CD4-positive, alpha-beta T cell treated with Interleukin-17A for 4 hours (primary cell): ENCODE measurements at places on chromosomes 11 and 22.

DNA sequence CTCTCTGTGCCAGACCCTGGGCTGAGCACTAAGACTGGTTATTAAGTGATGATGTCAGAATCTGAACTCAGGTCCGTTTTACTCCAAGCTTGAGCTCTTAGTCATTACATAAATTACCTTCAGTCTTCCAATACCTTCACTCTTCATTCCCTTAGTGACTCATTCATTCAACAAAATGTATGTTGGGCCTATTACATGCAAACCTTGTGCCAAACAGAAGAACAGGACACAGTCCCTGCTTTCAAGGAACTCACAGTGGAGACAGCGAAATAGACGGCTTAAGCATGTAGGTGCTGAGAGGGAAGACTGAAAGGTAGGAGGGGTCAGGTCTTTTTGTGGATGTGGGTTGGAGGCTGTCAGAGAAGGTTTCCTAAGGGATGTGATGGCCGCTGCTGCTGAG, 3.3 kb downstream of the KCTD14 start:
- no peak for DNase-seq

DNA sequence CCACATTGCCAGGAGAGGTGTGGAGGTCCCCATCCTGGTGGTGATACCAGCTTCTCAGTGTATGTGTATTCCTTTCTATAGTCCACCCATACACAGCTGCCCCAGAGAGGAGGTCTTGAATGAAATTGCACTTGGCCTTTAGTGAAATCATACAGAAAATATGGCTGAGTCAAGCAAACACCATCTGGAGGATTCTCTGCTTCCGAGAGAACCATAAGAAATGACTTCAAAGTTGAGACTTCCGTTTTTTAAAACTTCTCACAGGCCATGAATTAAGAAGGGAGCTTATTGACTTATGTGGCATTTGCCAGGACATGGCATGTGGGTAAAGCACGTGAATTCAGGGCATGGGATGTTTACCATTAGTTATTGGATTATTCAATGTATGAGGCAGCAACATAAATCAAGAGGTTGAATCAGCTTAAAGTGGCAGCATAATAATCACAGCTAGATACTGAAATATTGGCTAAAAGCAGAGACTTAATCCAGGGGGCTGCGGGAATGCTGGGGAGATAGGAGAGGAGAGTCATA, 119.1 kb upstream of the MTNR1B start:
- no peak for DNase-seq

- no peak for DNase-seq
These were observed 12.7 kb downstream of the PRG3 start for GRCh38 chr11:57368106-57368844.

- no peak for DNase-seq
These were observed 62.3 kb downstream of the BTG4 start for GRCh38 chr11:111449696-111450479.

DNA sequence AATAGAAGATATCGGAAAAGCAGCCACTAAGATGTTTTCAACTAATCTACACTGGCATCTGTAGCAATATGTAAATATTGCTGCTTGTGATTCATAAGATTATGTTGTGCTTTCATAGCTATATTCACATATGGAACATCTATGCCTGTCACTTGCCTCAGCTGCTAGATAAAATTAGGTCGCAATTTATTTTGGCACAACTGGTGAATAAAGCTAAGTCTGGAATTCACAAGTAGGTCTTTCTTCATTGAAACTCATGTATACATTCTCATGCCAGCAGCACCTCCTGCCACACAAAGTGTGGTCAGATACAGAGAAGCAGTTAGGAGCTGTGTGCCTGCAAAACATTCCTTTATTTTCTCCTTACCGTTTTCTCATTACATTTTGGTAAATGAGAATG, 543.3 kb upstream of the CHORDC1 start:
- DNase-seq, result no peak

DNA sequence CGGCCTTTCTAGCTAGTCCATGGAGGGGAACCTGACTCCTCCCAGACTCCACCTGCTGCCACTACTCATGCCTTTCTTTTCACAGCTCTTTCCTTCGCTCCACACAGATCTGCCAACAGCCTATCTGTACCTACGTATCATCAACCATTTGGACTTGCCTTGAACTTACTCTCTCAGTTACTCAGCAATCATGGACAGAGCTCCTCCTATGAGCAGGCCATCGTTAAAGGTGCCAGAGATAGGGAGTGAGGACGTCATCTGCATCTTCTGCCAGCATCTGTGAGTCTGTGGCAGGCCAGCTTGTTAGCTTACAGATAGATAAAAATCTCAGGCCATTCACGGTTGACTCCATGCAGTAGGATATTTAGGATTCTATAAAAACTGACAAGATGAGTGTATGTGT, 162.9 kb upstream of the ZBED5 start:
- no peak for DNase-seq

- no peak for DNase-seq
These were observed 22.2 kb downstream of the LIF start for GRCh38 chr22:30224161-30224857.

- no peak for DNase-seq
These were observed 1862.9 kb upstream of the RAG2 start for GRCh38 chr11:38460896-38461295.

DNA sequence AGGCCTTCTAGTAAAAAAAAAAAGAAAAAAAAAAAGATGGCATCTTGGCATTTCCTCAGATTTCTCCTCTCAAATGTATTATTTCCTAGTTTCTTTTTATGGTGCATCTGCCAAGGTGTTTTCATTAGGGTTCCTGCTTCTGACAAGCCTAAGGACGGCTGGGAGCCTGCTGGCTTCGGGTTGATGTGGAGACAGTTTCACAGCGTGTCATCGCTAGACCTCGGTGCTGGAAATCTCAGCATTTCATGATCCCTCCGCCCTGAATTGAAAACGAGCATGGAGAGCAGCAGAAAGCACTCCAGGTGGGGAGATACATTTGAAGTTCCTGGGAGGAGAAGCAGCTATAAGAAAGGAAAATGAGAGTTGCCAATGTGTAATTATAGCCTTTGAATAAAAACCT, 283.9 kb upstream of the CNTN5 start:
- DNase-seq, result no peak

- DNase-seq, result no peak
These were observed 87.5 kb downstream of the TMEM135 start for GRCh38 chr11:87125257-87125656.

DNA sequence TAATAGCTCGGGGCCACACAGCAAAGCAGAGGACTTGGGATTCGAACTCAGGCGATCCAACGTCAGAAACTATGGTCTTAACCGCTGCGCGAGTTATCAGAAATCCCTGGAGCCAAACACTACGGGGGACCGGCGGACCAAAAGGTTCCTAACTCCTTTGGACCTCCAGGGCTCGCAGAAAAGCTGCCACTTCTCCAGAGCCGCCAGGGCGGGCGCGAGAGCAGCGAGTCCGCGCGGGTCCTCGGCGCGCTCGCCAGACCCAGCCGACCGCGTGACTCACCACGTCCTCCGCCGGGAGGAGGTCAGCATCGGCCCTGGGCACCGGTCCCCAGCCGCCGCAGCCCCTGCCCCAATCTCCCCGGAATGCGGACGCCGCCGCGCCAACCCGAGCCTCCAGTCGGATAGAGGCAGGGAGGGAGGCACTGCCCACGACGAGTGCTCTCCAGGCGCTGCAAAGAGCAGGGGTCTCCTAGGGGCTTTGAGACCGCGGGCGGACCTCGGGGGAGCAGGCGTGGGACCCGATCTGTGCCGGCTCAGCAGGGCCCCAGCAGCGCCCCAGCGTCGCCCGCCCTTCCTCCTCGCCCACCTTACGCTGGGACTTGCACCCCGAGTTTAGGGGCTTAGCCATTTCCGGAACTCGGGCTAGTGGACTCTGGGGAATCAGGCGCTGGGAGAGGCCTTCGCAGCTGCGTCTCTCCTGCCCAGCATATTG, 6.2 kb upstream of the ALX4 start:
- DNase-seq, result no peak

GRCh38 chr11:134488913-134489312, 76.9 kb upstream of the B3GAT1 start:
- no peak for DNase-seq

- peak; percentile 49 for DNase-seq
These were observed 475 bp downstream of the PITPNB start for GRCh38 chr22:27918341-27919221.

DNA sequence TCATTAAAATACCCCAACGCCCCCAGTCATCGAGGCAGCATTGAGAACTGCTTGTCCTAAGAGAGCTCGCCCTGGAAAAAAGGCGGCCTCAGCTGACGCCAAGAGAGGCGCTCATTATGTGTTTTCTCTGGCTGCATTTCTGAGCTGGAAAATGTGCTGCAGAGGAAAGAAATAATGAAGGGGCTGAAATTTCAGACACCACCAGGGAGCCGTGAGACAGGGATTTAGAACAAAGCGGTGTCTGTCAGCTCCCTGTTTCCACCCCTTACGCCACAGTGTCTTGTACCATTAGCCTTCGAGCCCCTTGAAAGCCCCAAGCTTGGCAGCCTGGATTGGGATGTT, 14.4 kb downstream of the USH1C start:
- no peak for DNase-seq

GRCh38 chr22:35660291-35661127, 12.3 kb downstream of the APOL6 start:
- peak; percentile 78 for DNase-seq

DNA sequence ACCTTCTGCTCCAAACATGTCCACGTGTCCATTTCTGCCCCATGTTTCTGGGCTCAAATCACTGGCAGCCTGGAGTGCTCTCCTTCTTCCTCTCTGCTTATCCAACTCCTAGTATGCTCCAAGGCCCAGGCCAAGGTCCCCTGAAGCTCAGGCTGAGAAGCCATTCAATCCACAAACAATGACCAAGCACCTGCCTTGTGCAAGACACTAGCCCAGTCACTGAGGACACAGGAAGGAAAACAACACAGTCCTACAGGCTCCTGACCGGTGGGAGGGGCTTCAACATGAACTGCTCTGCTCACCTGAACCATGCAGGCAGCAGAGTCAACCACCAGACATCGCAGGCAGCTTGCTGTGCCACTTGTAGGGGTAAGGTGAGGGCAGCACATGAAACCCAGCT, 93.6 kb downstream of the RPL27A start:
- DNase-seq, result no peak

DNA sequence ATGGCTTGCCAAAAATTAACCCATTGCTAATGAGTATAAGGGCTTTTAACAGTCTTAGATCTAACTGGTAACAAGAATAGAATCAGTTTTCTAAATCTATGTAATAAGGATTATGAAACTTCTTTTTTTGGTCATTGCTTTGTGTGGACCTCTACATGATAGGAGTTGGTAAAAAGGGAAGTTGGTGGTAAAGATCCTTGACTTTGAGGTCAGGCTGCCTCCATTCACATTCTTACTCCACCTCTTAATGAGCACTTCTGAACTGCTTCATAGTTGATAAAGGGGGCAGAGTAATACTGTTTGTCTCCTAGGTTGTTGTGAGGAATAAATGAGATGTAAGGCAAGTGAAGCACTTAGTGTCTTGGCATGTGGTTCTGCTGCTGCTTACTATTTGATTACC, 10.6 kb downstream of the EIF3M start:
- DNase-seq, result no peak

- no peak for DNase-seq
These were observed 55.8 kb upstream of the PRODH start for GRCh38 chr22:18991821-18992442.
